ENCODE measurements at places on chromosomes 1 and 21. TPM values are rescaled to one million over a fixed set of nuclear protein-coding genes. Genes with fewer than 3 reads are reported as not detected.

The KRTAP20-3 gene
- total RNA-seq, result not detected

The GJB5 gene
- not detected for total RNA-seq

The UBXN10 gene
- 7.4 TPM for total RNA-seq

The VANGL2 gene
- total RNA-seq, result 17.8 TPM

The UMODL1 gene
- not detected for total RNA-seq

The AADACL3 gene
- not detected for total RNA-seq

The HFM1 gene
- 28.8 TPM for total RNA-seq

The CHI3L2 gene
- total RNA-seq, result 0.92 TPM

The C1orf159 gene
- total RNA-seq, result 6.2 TPM

The CNIH4 gene
- 29.3 TPM for total RNA-seq

The LINGO4 gene
- total RNA-seq, result 0.23 TPM

The GRIK3 gene
- 47.3 TPM for total RNA-seq

The TRIM62 gene
- 4.6 TPM for total RNA-seq

The NECTIN4 gene
- not detected for total RNA-seq

The HMGCS2 gene
- not detected for total RNA-seq

The DHRS3 gene
- total RNA-seq, result 28.4 TPM

The SPRR3 gene
- not detected for total RNA-seq

The LRRC53 gene
- 0.23 TPM for total RNA-seq

The EPHA8 gene
- total RNA-seq, result 10.4 TPM

The MMP23B gene
- 0.92 TPM for total RNA-seq

The DEPDC1 gene
- 5.1 TPM for total RNA-seq

The RPS6KA1 gene
- total RNA-seq, result 11.3 TPM

The HAO2 gene
- total RNA-seq, result not detected

The SLC9C2 gene
- total RNA-seq, result 4.8 TPM

The RIPPLY3 gene
- 0.23 TPM for total RNA-seq

The CLDN19 gene
- total RNA-seq, result 1.2 TPM

The BMP8A gene
- total RNA-seq, result 1.2 TPM

The TMCC2 gene
- total RNA-seq, result 38.3 TPM
